ENCODE measurements at places on chromosomes 16 and 17.

DNA sequence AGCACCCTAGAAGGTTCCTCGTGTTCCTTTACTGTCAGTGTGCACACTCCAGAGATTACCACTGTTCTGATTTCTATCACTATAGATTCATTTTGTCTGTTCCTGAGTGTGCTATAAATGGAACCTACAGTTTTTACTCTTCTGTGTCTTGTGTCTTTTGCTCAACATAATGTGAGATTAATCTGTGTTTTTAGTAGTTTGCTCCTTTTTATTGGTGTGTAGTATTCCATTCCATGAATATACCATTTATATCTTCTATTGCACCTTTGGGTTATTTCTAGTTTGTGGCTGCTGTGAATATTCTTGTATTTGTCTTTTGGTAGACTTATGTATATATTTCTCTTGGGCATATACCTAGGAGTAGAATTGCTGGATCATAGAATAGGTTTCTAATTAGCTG lies 68.2 kb downstream of the AP2B1 start:
- no peak for DNase-seq

DNA sequence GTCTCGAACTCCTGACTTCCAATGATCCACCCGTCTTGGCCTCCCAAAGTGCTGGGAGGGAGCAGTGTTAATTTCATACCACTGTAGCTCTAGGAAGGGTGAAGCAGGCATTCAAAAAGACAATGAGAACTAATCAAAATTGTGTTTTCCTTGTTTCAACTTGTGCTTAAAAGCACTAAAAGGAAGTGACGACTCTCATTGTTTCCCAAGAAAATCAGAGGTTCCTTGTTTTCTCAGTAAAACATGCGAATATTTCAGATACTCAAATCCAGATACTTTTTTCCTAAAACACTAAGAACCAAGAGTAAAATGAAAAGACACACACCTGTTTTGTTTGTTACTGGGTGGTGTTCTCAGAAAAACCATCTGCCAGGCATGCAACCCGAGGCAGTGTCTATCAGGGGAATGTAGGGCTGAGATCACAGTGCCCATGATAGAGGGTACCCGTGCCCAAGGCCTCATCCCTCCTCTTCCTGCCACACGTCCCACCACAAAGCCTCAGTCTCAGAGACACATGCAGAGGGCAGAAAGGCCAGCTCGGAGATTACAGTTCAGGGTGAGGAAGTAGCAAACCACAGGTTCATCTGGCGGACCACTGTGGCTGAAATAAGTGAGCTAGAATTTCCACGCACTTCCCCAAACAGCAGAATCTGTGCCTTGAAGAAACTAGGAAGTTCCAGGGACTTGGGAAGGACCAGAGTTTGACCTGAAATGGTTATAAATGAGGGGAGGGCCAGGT lies 33.7 kb downstream of the GINS3 start:
- no peak for DNase-seq

DNA sequence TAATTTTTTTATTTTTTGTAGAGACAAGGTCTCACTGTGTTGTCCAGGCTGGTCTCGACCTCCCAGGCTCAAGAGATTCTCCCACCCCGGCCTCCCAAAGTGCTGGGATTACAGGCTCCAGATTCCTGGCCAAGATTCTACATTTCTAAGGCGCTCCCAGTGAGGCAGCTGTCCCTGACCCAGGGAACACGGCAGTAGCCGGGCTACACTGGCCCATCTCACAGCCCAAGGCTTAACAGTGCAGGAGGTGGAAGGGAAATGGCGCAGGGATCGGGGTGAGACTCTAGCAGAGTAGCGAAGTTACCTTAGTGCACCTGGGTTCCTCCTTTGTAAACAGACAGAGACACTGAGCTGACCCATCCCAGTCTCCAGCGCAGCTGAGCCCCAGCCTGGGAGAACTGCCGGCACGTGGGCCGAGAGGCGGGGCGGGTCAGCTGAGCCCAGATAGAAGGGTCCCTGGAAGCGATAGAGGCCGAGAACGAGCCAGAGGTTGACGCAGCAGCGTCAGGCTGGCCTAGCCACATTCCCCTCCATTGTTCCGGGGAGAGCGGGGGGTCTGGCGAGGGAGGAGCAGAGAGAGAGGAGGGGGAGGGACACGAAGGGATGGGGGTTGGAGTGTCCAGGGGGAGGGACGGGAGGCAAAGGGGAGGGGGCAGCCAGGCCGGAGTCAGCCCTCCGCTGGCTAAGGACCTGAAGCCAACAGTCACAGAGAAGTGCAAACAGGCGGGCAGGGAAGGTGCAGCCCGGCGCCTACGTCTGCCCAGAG lies 2.5 kb downstream of the CARHSP1 start:
- DNase-seq, result no peak

GRCh38 chr17:3732210-3732621 lies 8.5 kb downstream of the HASPIN start:
- DNase-seq, result no peak

GRCh38 chr17:2211661-2212399 lies 91.8 kb downstream of the SMG6 start:
- DNase-seq, result no peak

All from M059J (cell line).